ENCODE measurements at places on chromosomes 1 and 21.
A peak's percentile ranks its signal among the peaks of the same experiment; 100 is the strongest.

DNA sequence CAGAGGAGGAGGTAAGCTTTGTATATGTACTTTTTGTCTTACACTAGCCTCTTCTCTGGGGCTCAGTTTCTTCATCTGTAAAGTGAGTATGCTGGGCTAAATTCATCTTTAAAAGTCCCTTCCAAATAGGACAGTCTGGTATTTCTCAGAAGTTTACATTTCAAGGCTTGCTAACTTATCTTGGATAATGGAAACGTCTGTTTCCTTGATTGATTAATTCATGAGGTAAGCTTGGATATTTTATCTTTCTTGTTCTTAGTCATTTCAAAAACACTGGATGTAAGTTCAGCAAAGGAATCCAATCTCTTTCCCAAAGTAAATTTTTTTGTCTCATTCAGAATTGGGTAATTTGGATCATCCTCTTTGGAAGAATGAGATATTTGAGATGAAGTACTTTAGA, 111.0 kb downstream of the EDEM3 start:
- no peak for DNase-seq

DNA sequence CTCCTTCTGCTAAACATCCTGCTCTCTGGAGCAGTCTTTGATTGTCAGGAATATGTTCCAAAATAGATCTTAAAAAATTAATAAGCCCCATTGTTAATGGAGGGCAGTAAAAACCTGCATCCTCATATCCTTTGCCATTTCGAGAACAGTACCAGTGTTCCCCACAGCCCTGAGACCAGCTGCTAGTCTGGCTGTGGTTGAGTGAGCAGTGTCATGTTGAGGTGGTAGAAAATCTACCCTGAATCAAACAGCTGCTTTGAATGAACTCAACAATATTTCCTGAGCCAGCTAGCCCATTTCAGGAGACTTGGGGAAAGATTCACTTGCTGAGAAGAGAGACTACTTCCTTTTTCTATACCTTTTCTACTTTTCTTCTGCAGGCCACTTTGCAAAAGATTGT, 24.4 kb downstream of the FABP3 start:
- DNase-seq, result no peak

DNA sequence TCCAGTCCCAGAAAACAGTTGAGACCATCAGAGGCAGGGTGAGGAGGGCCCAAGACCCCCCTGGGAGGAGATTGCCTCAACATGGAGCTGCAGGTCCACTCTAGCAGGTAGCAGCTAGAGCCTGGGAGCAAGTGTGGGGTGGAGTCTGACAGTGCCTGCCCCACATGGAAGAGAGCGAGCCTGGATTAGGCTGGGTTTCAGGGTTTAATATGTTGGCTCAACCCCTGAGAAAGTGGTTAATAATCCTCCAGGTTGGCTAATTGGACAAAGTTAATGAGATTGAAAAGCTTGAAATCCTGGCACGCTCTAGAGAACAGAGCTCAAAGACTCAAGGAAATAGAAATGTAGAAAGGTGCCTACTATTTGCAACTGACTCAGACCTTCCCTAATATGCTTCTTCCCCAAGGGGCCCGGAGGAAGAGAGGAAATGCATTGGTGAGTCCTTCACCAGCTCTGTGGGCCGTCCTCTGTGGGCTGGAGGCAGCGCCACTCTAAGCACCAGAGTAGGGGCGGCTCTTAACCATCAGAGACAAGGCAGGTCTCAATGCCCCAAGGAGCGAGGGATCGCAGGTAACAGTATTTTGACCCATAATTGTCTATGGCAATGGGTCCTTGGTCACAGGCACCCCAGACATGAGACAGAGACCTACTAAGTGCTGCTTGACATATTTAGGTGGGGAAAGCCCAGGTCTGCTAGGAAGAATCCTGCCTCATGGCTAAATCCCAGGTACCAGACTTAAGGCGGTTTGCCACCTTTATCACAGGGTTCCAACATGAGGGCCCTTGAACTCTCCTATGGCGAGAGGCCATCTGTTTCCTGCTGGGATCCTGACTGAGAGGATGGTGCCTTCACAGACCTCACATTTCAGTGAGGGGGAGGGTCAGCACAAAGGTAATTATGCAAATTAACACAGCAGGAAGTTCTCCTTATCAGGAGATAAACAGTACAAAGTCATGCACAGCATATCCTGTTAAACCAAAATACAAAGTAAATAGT, 33.8 kb downstream of the RSPH1 start:
- peak; percentile 50 for DNase-seq

DNA sequence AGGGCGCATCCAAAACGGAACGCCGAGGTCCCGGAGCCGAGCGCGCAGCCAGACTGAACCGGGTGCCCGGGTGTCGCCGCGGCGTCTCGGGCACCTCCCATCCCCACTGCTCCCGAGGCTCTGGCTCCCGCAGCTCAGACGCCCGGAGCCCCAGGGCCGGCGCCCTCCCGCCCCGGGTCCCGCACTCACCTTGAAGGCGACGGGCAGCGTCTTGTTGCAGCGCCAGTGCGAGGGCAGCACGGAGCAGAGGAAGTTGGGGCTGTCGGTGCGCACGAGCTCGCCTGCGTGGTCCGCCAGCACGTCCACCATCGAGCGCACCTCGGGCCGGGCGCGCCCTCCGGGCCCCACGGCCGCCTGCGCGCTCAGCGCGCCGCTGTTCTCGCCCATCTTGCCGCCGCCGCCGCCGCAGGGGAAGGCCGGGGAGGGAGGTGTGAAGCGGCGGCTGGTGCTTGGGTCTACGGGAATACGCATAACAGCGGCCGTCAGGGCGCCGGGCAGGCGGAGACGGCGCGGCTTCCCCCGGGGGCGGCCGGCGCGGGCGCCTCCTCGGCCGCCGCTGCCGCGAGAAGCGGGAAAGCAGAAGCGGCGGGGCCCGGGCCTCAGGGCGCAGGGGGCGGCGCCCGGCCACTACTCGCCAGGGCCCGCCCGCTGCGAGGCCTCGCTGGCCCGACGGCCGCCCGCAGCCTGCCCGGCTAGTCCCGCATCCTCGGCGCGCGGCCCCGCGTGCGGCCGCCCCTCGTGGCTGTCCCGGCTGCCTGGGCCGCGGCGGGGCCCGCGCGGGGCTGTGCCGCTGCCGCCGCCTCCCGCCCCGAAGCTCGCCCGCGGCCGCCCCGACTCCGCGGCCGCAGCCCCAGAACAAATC, 447 bp downstream of the RUNX3 start:
- DNase-seq, result no peak

- DNase-seq, result no peak
These were observed 95.5 kb downstream of the DMRTB1 start for GRCh38 chr1:53554592-53555305.

- DNase-seq, result no peak
These were observed 41.3 kb upstream of the ENAH start for GRCh38 chr1:225694151-225694603.

GRCh38 chr1:7313081-7313546, 458.0 kb upstream of the VAMP3 start:
- DNase-seq, result no peak

- no peak for DNase-seq
These were observed 16.9 kb downstream of the CTH start for GRCh38 chr1:70427976-70428375.

DNA sequence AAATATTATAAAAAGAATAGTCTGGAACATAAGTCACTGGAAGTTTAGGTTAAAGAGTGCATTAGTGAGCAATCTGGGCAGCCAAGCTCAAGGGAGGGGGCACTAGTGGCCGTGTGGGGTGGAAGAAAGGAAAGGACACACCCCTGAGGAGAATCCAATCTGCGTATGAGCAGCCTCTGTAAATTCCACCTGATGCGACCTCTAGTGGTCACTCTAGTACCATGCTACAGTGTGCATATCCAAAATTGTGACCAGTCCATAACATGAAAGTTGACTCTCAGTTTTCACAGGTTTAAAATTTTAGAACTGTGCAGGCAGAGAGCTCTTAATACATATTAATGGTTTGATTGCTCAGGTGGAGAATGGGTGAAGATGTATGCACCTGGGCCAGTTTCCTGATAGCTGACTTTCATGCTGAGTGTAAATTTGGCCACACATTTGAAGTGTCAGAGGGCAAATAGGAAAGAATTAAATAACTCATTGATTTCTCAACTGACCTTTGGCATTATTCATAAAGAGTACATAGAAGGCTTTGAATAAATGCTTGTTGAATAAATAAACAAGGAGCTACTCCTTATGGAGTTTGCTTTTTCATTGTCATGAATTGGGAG, 105.9 kb upstream of the C21orf91 start:
- DNase-seq, result no peak

DNA sequence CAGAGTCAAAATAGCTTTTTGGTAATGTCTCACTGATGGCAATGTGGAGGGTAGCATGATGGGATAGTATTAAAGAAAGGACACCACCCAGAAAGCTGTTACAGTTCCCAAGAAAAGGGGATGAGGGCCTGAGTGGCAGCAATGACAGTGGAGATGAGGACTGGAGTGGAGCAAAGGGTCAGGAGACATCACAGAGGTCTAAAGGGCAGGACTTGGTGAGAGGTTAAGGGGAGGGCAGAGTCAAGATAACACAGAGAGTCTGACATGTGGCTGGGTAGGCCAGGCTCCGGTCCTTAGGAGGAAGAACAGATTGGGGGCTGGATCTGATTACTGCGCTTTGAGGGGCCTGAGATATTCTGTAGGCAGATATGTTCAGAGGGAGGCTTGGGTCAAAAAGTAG, 19.3 kb downstream of the ELF3 start:
- DNase-seq, result no peak

GRCh38 chr1:102182603-102183260, 186.0 kb upstream of the OLFM3 start:
- DNase-seq, result no peak
